NCI-H774 (cell line): ENCODE measurements at places on chromosomes 2 and 18.

GRCh38 chr2:239630618-239631286, 229.9 kb upstream of the HDAC4 start:
- DNase-seq = no peak

DNA sequence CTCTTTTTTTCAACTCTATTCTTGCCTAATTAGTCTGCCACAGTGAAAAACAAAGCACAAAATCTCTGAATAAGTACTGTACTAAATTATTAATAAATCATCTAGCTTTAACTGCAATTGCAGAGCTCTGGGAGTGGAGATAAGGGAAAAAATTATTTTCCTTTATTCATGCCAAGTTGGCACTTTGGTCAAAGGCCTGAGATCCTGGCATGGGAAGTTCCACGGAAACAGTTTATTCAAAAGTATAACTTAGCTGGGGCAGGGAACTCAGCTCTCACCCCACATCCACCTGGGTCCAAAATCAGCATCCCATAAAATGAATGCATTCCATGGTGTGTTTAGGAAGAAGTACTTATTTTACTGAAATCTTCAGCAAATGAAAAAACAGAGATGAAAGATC, 185.2 kb upstream of the APCDD1 start:
- no peak for DNase-seq

GRCh38 chr2:201600906-201601305, 42.4 kb downstream of the TMEM237 start:
- no peak for DNase-seq

- DNase-seq = no peak
These were observed 2.2 kb downstream of the NXPH2 start for GRCh38 chr2:138777996-138778395.

DNA sequence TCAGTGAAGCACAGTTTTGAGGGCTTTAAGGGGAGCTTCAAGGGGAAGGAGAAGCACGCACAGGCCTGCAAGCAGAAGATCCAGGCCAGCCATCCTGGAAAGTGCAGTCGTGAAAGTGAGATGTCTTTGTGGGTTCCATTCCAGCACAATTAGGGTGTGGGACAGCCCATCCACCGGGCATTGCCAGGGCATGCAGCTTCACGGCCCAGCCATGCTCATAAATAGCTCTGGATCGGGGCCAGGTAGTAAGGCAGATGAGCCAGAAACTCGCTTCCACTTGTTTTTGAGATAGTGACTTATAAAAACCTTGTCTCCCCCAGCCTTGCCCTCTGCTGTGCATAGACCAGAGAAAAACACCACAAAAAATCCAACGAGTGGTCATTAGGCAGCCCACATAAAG, 21.0 kb downstream of the KDSR start:
- DNase-seq = no peak

GRCh38 chr18:6367208-6367607, 47.5 kb downstream of the L3MBTL4 start:
- no peak for DNase-seq

GRCh38 chr18:9335697-9336045, 1.1 kb downstream of the TWSG1 start:
- no peak for DNase-seq

DNA sequence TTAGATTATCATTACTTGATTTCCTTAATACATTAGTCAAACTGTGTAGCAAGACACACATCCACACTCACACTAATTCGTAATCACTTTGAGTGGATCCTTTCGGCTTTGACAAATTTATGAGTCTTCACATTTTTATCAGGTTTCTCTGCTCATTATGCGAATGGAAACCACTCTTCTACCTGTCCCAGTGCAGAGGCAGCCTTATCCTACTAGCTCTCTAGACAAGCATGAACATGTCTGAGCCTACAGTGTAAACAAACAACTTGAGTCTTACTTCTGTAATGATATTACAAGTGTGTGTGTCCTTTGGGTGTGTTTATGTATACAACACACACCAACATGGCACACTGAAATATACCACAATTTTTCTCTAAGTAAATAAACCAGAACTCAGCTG, 361.9 kb upstream of the CHST9 start:
- no peak for DNase-seq

GRCh38 chr2:219985017-219985416, 357.6 kb downstream of the SLC4A3 start:
- DNase-seq = no peak

- no peak for DNase-seq
These were observed 333.4 kb upstream of the RAB6C start for GRCh38 chr2:129646107-129646506.

GRCh38 chr2:44895061-44895460, 46.4 kb upstream of the SIX3 start:
- DNase-seq = no peak
